ENCODE measurements at places on chromosomes 16 and 17. TPM values are rescaled to one million over a fixed set of nuclear protein-coding genes. Genes with fewer than 3 reads are reported as not detected.

DNA sequence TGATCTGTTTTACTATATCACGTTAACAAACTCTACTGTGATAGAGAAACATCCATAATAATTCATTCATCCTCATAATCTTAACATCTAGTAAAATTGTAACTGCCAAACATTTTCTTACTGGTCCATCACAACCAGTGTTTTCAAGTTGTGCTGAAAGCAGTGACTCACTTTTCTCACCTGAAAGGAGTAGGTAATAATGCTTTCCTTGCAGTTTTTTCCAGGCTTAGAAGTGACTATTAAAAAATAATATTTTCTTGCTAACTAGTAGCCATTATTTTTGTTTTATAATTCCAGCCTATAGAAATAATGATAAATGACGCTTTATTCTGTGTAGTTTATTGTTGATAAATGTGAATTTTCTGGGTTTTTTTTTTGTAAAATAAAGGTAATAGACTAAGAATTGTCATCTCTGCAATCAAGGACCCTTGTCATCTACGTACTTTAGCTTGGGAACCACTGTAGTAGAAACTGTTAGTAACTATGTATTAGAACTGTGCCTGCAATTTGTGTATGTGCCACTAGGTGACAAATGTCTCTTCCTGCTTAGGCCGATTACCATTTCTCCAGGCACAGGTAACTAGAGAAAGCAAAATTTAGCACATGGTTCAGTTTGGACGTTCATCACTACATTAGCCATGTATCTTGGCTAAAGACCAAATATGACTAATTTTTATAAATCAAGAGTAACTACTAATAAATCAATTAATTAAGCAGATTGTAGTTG lies 409.4 kb upstream of the ERCC4 start:
- no peak for DNase-seq

DNA sequence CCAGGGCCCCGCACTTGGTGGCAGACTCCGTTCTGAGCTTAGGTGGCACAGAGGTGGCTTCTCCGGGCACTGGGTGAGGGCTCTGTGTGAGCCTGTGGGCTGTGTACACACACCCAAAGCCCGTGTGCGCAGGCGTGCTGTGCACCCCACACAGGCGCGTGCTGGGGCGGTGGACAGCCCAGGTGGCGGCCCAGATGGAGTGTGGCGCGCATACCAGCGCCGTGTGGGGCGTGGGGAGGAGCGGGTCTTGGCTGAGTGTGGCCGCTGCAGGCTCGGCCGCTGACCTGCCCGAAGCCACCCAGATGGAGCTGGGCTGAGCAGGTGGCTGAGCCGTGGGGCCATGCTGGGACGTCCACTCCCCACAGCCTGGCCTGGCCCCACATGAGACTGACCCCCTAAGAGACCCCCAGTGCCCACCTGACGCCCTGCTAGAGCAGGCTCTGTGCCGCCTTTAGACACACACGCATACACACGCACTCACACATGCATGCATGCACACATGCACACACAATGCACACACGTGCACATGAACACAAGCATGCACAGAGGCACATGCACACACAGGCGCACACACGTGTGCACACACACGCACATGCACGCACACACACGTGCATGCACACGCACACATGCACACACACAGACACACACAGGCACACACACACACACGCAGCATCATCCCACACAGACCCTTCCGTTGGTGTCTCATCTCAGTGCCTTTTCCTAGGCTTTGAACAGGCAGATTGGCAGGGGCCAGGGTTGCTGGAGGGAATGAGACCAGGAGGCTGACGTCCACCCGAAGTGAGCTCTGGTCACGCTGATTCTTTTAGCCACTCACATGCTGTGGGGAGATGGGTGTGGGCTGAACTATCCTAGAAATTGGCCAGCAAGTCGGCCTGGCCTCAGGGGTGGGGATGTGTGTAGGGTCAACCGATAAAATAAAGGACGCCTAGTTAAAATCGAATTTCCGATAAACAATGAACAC lies 2.1 kb downstream of the PRR35 start:
- DNase-seq = no peak

DNA sequence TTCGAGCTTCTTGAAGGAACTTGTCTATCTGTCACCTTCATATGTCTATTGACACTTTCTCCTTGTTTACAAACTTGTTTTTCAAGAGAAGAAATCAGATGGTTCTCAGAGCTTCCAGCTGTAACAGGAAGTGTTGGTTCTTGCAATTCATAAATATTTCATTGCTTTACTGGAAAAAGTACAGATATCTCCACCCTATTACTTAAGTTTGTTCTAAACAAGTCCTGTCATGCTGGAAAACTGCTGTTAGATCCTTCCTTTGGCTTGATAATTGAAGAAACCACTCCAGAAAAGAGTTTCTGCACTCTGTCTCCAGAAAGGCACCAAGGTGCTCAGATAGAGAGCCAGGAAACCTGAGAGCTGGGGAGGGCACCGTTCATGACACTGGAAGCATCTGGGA lies 181.6 kb downstream of the DNAH9 start:
- DNase-seq = no peak

- no peak for DNase-seq
Measured at GRCh38 chr16:70711211-70712031, 25.6 kb upstream of the MTSS2 start.

- no peak for DNase-seq
Measured at GRCh38 chr16:85641776-85642176, 28.7 kb downstream of the GSE1 start.

- peak; percentile 83 for DNase-seq
Measured at GRCh38 chr17:68909066-68909465, 46.1 kb downstream of the ABCA8 start.

- DNase-seq = no peak
Measured at GRCh38 chr16:30429418-30429677, 482 bp downstream of the DCTPP1 start.

DNA sequence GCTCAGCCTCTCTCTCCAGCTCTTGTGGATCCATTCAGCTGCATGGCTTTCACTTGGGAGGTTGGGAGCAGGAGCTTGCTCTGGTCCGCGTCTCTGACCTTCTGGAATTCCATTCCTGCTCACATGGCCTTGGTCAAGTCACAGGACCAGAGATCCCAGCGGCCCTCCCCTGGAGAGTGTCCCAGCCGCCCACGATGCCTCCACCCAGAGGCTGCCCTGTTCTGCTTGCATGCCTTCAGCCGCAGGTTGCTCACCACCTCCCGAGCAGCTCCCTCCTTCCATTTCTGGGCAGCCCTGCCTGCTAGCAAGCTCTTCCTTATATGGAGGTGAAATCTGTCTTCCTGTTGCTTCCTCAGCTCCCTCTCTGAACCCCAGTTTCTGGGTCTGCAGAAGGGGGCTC lies 32.6 kb downstream of the RAI1 start:
- peak; percentile 58 for DNase-seq

DNA sequence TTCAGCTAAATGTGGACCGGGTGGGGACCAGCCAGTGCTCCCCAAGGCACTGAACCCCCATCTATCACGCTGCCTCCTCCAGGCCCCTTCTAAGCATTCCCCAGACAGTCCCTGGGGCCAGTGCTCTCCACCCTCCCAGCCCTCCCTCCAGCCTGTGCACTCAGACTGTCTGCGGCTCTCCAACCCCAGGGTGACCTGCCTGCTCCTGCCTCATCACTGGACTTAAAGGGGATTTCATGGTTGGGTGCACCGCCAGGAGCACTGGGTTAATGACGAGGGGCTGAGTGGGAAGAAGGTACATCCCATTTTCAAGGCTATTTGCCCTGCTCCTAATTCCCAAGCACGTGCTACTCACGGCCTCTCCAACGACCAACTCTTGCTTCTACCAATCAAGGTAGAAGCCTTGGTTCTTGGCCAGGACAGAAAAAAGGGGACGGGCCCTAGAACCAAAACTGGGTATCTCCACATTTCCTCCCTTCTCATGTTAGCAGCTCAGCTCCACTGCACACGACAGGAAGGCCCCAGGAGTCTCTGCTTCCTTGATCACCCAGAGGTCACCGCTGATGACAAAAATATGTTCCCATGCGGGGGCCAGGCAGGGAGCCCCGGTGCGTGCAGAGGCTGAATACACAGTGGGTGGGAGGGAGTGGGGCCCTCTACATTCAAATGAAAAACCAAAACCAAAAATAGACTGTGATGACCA lies 3.5 kb upstream of the ABR start:
- no peak for DNase-seq

DNA sequence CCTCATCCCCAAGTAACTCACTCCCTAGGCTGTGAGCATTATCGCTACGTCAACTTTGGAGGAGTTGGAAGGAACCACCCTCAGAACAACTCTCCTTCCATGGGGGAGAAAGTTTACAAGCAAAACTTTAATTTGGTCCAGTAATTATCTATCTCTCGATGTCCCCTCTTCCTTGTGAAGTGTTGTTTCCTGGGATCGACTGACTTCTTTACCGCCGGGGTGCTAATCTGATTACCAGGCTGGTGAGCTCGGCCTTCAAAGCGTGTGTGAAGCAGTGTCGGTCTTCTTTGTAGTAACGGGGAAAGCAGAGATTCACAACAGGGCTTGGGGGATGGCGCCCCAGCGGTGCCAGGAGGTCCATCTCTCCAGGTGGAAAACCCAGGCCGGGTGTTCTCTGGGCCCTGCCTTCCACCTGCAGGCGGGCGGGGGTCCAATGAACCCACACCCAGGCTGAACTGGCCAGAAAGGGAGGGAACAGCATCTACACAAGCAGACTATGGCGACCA lies 14.5 kb upstream of the FOXF1 start:
- no peak for DNase-seq

GRCh38 chr16:73143576-73144422 lies 95.9 kb upstream of the ZFHX3 start:
- DNase-seq = no peak

DNA sequence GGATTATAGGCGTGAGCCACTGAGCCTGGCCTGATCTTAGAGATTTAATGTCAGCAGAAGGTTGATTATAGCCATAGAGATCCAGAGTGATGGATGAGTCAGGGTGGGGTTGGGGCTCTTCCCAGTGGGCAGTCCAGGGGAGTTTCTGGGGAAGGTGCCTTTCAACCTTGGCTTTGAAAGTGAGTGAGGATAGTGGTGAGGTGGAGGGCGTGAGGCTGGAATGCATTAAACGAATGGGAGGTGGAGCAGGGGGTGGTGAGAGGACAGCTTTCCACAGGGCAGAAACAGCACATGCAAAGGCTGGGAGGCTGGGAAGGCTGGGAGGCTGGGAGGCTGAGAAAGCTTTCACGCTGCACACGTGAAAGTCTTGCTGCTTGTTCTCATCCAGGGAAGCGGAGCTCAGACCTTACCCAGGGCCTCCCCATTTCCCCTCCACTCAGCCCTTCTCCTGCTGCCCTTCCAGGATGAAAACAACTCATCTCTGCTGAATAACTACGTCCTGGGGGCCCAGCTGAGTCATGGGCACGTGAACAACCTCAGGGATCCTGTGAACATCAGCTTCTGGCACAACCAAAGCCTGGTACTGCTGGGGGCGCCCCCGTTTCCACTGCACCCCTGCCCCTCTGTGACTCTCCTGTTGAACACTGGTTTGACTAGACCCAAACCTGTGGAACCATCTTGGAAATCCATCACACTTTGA lies 22.3 kb downstream of the ADGRG5 start:
- DNase-seq = peak; percentile 38

DNA sequence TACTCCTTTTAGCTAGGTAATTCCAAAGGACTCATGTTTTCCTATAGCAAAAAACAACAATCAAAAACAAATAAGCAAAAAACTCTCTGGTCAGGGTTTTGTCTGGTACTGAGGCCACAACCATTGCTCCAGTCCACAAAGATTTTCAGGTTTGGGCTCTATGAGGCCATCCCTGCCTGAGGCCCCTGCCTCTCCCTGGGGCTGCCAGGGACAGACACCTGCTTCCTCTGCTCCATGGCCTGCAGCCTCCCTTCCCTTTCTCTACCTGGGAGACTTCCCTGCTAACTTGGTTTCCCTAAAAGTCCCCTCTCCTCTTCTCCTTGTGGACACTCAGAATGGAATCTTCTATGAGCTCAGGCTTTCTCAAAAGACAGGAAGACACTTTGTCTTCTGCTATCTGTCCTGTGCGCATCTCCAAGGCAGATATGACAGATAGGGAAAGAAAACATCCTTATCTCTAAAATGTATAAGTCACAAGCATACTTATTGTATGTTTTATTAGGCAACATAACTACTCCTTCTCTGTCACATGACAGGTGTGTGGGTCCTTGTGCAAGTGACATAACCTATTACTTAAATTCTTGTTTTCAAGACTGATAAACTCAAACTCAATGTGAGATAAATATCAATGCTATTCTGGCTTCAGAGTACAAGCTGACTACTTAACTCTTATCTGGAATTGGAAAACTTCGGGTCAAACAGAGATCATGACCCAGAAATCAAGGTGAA lies 1.2 kb upstream of the ZDHHC1 start:
- DNase-seq = no peak

ITGA2B gene
- not detected for total RNA-seq

SAMD14 gene
- 3.1 TPM for total RNA-seq

TM4SF5 gene
- total RNA-seq = 20.8 TPM

ARL17A gene
- total RNA-seq = 9.3 TPM

ZNF75A gene
- total RNA-seq = 25.9 TPM

PRKAR1A gene
- total RNA-seq = 270 TPM

CFAP97D1 gene
- total RNA-seq = not detected

ZNF205 gene
- total RNA-seq = 10.0 TPM

SP2 gene
- total RNA-seq = 3.3 TPM

RPRML gene
- total RNA-seq = not detected

VASN gene
- total RNA-seq = 12.1 TPM

PMFBP1 gene
- total RNA-seq = 1.4 TPM

CTF1 gene
- 1.7 TPM for total RNA-seq

SNAI3 gene
- 2.5 TPM for total RNA-seq
